Left colon (tissue), 2 donors: ENCODE measurements at places on chromosomes 13 and 19. TPM values are rescaled to one million over a fixed set of nuclear protein-coding genes. Genes with fewer than 3 reads are reported as not detected.
A peak's percentile ranks its signal among the peaks of the same experiment; 100 is the strongest.

The ONECUT3 gene
- total RNA-seq = not detected

DNA sequence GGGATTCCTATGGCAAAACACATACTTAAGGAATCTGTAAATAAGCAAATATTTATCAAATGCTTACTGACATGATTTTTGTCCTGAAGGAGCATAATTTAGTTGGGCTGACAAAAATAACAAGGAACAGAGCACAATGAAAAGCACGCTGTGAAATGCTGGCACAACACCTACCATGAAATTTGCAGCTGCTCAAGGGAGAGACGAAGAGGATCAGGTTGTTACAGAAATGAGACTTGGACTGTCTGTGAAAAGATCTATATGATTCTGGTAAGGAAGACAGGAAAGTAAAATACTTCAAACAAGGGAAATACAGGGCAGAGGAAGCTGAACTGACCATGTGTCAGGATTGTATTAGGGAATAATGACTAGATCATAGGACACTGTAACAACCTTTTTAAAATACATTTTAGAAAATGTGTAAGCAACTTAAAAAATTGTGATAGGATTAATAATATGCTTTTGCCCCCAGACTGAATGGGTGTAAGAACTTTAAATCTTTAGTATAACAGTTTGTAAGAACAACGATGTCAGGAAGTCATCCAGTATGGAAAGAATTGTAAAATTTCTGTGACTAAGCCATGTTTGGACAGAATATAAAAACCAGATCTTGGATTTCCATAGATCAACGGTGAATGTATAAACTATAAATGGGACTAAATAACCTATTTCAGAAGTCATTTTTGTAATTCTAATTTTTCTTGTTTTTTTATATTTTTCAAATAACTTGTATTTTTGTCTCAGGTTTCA, 1556.0 kb downstream of the EFNB2 start:
- DNase-seq = no peak

- DNase-seq = no peak
Observed at GRCh38 chr19:4088975-4089374, 22.3 kb upstream of the ZBTB7A start.

DNA sequence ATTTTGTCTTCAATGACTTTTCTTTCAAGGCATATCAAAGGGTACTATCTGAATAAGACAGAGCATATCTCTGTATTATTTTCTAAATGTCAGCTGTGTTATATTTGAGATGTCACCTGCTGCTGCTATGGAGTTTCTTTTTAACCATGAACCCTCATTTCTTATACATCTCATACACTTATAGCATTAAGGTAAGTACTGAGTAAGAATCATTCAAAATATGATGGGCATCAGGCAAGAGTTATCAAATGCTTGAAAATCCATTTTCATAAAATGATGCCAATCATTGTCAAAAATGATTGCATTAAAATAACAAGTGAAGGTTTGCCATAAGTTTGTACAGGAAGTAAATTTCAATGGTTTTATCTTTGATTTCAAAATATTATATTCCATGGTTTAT, 2005.0 kb upstream of the PCDH20 start:
- no peak for DNase-seq

The SYDE1 gene
- total RNA-seq = 7.5 TPM

GRCh38 chr19:38252941-38253691, 3.1 kb downstream of the PPP1R14A start:
- peak; percentile 35 for DNase-seq

DNA sequence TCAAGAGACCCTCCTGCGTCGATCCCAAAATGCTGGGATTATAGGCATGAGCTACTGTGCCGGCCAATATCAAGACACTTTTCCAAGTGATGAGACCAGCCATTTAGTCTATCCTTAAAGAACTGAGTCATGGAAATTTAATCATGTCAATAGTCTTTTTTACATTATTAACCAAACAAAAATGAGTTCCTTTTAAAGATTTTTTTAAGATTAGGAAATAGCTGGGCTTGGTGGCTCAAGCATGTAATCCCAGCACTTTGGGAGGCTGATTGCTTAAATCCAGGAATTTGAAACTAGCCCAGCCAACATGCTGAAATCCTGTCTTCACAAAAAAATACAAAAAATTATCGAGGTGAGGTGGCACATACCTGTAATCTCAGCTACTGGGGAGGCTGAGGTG, 16.7 kb upstream of the ZNF564 start:
- no peak for DNase-seq

- DNase-seq = no peak
Observed at GRCh38 chr19:38033658-38034491, 126.9 kb downstream of the SIPA1L3 start.

DNA sequence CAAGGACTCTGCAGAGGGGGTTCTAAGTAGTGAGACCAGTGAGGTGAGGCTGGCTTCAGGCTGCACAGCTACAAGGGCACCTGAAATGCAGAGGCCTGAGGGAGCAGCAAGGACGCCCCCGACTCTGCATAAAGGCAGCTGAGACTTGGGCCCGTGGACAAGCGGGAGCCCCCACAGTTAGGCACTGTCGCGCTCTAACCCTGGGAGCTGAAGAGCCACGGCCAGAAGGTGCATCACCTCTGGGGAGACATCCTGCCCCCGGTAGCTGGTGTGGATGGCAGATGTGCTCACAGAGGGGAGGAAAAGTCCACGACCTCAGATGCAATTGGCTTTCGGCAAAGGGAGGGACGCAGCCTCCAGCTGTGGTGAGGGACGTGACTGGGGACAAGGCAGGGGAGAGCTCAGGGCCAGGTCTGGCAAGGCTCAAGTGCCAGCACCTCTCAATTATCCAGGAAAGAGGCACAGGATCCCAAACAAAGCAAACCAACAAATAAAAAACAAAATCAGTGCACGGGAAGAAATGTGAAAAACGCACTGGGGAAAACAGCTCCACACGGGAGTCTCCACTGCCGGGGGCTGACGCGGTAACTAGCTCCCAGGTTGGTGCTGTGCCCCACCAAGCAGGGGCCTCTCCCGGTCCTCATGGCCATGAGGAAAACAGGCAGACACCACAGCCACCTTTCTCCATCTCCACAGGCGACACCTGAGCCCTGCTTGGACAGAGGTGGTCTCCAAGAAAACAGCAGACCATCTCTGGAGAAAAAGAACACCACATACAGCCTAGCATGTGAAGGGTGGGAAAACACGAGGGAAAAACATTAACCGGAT, 23.0 kb upstream of the PLPP2 start:
- DNase-seq = no peak

The HPN gene
- 1.1 TPM for total RNA-seq

- DNase-seq = no peak
Observed at GRCh38 chr13:21235174-21235573, 58.7 kb downstream of the MRPL57 start.

GRCh38 chr13:113427562-113428468, 25.5 kb downstream of the ADPRHL1 start:
- DNase-seq = no peak

The ZNF548 gene
- total RNA-seq = 8.1 TPM

DNA sequence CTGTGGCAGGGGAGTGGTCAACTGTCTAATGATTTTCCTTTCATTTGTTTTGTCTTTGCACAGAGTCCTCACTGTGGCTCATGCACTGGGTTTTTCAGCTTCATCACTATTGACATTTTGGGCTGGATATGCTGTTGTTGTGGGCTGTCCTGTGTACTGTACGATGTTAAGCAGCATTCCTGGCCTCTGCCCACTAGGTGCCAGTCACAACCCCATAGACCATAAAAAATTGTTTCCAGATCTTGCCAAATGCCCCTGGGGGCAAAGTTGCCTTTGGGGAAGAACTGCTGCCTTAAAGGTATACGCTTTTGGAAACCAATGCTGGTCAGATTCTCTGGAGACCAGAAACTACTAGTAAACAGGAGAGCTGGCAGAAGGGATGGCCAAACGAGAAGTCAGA, 310.4 kb downstream of the SPRY2 start:
- peak; percentile 31 for DNase-seq

GRCh38 chr13:98977568-98978265, at the start of gene DOCK9:
Gene DOCK9 (minus strand): TSS chr13:98978064. CDS start chr13:98977909, 155 bp downstream.
- DNase-seq = peak; percentile 47

DNA sequence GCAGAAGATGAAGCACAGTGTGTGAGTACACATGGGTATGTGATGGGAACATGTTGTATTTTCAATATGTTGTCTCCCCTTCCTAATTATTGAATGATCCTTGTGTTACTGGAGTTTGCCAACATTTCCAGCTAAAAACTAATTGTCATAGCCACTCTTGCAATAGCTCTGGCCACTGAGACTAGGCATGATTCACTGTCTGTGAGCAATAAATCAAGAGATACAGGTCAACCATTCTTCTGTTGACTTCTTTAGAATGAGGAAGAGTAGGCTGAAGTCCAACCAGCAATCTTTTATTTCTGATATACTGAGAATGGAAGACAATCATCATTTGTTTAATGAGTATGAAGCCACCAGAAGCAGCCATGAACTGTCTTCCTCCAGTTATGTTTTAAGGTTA, 413.9 kb downstream of the SLITRK5 start:
- DNase-seq = no peak

DNA sequence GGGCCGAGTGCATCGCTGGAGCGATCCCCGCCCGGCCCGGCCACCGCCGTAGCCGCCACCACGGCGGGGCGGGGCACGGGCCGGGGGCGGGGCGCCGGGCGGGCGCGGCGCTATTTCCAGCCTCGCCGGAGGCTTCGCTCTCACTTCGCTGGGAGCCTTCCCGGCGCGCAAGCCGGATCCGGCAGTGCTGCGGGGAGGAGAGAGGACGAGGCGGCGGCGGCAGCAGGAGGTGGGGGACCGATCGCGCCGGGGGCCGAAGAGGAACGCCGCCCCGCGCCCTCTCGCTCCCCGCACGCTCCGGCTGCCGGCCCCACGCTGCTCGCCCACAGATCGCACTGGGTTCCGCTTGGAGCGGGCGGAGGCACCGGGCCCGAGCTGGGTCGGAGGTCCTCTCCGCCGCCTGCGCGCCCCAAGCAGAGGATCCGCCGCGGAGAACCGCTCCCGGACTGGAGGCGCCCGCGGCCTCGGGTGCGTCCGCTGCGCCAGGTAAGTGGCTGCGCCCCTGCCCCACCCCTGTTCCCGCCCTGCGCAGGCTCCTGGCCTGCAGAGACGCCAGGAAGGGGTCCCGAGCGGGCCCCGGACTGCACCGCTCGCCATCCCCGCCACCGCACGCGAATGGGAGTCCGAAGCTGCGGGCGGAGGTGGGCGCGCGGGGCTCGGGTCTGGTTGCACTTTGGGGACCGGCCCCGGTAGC, at the start of gene CHST8:
Gene CHST8 (plus strand): TSS at position 143 of the 694 bp plus-strand sequence. CDS start 67,309 bp downstream, outside the sequence.
- peak; percentile 43 for DNase-seq

DNA sequence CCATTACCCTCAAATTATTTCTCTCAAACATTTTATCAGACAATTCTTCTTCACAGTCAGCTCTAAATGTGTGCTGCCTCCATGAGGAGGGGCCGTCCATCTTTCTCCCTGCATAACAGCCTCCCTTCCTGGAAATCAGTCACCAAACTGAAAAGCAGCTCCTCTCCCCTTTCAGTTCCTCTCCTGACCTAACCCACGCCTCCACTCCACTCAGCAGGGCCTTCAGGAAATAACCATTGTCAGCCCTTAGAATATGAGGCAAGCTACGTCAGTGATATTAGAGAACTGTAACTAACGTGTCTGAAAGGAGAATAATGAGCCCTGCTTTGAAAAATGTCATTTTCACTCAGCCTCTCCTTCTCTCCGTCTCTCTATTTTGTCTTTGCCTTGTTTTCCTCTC, 116.2 kb downstream of the OLFM4 start:
- DNase-seq = no peak

The SMIM24 gene
- total RNA-seq = 45.8 TPM

GRCh38 chr19:55333870-55334269, 5.8 kb upstream of the KMT5C start:
- peak; percentile 93 for DNase-seq

The KLK14 gene
- total RNA-seq = not detected

DNA sequence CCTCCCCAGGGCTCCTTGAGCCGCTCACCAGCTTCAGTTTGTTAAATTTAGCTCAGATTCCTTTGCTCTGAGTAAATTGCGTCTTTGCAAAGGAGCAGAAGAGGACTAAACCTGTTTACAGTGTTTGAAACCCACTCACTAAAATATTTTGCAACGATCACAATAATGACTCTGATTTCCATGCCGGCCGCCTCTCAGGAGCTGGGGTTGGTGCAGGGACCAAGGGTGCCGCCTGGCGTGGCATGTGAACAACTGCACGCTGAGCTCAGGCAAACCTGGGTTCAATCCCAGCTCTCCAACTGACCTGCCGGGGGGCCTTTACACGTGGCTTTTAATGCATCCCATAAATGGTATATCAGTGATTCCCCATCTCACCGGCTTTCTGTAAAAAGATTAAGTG, 68.7 kb upstream of the CACNA1A start:
- no peak for DNase-seq

- no peak for DNase-seq
Observed at GRCh38 chr13:51981355-51981754, 29.9 kb downstream of the ATP7B start.

DNA sequence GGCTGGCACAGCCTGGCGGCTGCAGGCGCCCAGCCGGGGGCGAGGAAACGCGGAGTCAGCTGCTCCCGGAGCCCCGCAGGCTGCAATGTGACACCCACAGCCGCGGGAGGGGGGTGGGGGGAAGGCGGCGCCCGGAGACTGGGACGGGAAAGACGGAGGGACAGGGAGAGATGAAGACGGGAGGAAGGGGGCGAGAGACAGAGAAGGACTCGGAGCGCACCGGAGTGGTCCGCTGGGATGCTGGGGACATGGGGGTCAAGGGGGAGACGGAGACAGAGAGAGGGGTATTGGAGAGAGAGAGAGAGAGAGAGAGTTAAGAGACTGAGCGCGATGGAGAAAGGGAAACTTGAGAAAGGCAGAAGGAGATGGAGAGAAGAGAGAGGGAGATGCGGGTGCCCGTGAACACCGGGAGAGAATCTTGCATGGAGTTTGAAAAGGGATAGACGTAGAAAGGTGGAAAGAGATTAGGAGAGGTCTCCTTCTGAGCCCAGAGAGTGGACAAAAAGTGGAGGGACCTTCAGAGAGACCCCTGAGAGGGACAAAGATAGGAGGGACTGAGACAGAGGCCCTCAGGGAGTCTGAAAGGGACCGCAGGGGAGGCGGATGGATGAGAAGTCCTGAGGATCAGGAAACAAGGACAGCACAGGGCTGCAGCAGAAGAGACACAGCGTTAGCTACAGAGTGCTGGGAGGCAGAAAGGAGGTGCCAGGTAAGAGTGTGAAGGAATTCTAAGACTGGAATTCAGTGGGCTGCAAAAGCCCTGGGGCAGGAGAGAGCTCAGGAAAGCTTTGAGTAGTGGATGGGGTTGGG, 1.0 kb downstream of the SCN1B start:
- no peak for DNase-seq

The FUT2 gene
- total RNA-seq = 74.3 TPM

The LYPD3 gene
- total RNA-seq = 0.21 TPM
